ENCODE measurements at places on chromosomes 4 and X.

DNA sequence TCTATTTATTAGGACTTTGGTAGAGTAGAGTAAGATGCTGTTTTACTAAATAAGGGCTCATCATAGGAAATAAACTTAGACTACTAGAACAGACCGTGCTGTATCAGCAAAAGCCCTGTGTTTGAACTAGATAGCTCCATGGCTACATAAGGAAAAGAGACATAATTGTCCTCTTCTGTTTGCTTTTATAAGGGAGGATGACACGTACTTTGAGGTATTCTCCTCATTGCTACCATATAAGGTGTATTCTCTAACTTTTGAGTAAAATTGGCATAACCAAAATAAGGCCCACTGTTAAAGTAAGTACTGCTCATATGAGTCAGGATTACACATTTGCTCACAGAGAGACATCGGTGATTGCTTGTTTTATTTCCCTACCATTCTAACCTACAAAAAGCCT, 64.3 kb downstream of the PDLIM5 start:
- peak; percentile 98 for DNase-seq

- no peak for DNase-seq
Observed at GRCh38 chr4:81343046-81343445, 128.0 kb upstream of the PRKG2 start.

GRCh38 chr4:147944249-147944648, 212.4 kb downstream of the ARHGAP10 start:
- no peak for DNase-seq

DNA sequence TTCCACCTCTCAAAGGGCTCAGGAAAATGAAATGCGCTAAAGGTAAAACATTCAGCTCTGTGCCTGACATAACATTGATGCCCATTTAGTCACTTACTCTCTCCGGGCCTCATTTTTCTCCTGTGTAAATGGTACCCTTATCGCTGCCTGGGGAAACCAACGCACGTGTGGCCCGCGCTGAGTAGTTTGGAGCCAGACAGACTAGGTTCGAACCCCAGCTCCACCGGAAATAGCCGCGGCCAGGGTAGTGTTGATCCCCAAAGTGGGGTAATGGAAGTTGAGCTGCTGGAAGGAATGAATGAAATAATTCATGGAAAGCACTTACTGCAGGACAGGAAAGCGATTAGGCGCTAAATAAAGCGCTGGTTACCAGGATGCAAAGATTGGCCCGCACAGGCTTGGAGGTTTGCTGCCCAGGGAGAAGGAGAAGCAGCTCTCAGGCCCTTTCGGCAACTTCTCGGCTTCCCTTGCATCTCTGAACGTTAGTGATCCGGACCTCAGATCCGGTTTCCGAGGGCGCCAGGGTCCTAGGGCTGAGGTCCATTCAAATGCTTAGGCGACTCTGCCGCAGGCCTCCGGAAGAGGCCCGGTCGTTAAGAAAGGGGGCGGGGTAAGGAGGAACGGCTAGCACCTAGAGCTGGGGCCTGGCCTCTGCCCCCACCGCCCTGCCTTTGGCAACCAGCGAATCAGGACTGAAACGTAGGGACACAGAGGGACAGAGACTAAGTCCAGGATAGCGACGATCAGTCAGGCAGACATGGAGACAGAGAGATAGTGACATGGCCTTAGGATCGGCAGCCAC, 13.3 kb downstream of the NKX3-2 start:
- DNase-seq, result no peak

GRCh38 chr4:106238820-106239420, 77.1 kb downstream of the TBCK start:
- DNase-seq, result peak; percentile 56

DNA sequence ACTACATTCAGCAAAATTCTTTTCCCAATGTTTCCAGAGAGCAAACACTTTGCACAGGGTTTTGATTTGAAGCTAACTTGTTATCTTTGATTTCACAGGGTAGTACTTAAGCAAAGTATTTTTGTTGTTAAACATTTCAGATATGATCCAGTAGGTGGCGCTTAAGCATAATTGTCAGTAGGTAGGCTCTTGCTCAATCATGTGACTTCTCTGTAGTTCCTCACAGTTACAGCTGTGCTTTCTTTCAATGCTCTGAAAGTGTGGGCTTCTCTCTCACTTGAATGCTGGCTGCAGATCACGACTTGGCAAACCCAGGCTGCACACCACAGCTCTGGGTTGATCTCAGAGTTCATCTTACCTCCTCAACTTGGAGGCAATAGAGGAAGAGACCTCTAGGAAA, 1016.5 kb downstream of the SH3BGRL start:
- DNase-seq, result peak; percentile 10

- no peak for DNase-seq
Observed at GRCh38 chr4:163505374-163505773, 10.9 kb downstream of the TMA16 start.

DNA sequence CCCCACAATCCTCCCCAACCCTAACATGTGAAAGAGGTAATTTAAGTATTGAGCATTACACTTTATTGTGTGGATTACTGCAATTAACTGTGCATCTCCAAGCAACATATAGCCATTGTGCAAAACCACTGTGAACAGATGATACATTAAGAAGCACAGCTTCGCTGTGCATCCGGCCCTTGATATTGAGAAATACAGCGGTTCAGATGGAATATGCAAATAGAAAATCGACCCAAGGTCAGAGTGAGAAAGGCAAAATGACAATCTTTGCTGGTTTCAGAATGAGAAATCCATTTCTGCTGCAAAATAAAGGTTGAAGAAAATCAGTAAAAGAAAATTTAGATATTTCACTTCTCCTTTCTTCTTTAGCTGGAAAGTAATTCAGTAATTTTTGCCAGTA, 805.9 kb upstream of the GRID2 start:
- DNase-seq, result no peak

DNA sequence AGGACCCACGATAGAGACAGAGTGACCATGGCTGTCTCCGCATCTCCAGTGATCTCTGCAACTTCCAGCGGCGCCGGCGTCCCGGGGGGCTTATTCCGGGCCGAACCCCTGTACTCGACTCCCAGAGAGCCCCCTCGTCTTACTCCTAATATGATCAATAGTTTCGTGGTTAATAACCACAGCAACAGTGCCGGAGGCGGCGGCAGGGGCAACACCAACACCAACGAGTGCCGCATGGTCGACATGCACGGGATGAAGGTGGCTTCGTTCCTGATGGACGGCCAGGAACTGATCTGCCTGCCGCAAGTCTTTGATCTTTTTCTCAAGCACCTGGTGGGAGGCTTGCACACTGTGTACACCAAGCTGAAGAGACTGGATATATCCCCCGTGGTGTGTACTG, 343 bp downstream of the DACH2 start:
- DNase-seq, result no peak

DNA sequence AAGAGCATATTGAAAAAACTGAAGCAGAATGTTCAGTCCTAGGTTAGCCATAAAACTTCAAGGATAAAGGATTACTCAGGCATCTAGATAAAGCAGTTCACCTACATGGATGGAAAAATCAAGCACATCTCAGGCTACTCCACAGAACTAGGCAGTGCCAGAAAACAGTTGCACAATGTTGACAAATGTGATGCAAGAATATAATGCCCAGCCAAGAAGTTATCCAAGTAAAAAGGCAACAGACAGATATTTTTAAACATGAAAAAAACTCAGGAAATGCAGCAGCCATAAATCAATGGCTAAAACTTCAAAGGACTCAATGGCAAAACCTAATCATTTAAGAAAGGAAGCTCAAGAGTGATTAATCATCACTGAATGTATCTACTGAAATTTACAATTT, 456.0 kb upstream of the FAM241A start:
- peak; percentile 1 for DNase-seq

DNA sequence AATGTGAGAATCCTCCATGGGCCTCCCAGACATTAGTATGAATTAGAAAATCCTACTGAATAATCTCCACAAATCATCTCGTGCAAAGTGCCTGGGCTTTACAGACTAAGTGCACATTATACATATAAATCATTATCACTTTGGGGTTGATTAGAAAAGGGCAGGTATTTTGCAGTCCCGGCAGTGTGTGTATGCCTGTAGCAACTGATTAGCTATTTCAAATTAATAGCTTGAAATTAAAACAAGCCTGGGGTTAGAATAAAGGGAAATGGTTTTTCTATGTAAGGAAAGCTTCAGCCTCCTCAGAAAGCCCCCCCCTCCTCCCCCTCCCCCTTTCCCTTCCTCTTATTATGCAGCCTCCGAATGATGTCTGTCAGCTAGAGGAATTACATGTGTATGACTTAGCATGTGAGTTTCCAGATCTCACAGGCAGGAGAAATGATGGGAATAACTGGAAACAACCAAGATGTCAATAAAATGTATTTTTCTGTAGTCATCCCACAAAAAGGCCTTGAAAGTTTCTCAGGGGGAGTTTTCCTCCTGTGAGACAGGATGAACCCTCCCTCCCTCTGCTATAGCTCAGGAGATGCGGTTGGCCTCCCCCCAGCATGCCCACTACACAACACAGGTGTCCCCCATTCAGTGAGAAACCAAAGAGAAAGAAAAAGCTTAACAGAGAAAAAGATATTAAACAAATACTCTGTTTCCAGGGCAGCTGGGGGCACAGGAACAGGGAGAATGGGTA, 41.2 kb upstream of the RASGEF1B start:
- DNase-seq, result no peak

GRCh38 chrX:41827886-41828285, 95.5 kb downstream of the CASK start:
- peak; percentile 70 for DNase-seq

DNA sequence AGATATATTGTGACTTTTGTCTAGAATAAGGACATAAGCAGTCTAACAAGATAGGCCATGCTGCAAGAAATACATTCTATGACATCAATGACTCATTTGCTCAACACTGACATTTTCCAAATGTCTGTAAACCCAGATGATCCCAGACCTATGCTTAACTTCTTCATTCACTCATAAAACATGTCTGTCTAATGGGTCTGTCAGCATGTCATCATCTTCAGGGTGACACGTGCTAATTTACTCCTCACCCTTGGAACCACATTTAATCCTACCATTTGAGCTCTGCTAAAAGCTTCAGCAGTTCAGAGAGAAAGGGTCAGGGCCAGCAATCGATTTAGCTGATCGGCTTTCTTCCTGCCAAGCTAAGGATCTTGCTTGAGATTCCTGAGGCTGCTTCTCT, 109.4 kb upstream of the MAP3K15 start:
- peak; percentile 61 for DNase-seq

DNA sequence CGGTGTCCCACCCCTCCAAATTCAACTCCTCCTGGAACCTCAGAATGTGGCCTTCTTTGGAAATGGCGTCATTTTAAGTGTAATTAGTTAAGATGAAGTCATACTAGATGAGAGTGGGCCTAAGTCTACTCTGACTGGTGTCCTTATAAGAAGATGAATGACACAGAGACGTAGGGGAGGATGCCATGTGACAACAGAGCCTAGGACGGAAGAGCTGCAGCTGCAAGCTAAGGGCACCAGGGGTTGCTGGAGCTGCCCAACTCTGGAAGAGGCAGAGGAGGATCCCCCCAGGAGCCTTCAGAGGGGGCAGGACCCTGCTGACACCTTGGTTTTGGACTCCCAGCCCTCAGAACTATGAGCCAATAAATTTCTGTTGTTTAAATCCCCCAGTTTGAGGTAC, 115.1 kb downstream of the STK32B start:
- DNase-seq, result peak; percentile 48

DNA sequence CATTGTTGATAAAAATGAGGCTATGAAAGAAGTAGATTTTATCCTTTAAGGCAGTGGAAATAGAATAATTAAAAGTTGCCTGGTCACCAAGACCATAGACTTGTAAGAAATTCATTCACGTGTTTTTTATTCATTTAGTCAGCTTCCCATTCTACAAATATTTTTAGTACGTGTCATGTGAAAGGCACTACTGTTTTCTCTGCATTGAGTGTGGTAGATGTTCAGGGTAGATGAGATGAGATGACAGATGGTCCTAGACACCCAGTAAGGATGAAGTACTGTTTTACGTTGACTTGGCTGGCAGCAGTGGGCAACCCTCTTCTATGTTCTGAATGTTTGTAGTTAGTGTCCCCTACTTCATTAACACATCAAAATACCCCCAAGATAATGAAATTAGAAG, 228.1 kb downstream of the ARHGAP24 start:
- DNase-seq, result peak; percentile 65

GRCh38 chr4:66212489-66212888, 542.2 kb upstream of the EPHA5 start:
- no peak for DNase-seq

DNA sequence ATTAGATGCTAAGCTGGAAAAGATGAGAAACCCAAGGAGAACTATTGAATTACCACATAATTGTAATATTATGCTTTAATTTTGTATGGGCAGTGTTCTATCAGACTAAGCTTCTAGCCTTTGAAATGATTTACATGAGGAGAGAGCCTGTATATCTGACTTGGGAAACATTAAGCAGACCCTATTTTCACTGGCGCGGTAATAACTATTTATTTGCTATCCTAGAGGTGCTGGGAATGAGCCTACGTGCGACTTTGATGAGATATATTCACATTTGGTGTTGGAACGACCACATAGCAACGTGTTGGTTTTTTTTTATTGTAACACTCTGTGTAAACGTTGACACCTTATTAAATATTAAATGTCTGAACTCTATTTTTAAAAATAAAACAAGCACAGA, 80.5 kb downstream of the CLCN4 start:
- DNase-seq, result no peak

GRCh38 chrX:17869580-17869979, 8.5 kb upstream of the RAI2 start:
- DNase-seq, result no peak

DNA sequence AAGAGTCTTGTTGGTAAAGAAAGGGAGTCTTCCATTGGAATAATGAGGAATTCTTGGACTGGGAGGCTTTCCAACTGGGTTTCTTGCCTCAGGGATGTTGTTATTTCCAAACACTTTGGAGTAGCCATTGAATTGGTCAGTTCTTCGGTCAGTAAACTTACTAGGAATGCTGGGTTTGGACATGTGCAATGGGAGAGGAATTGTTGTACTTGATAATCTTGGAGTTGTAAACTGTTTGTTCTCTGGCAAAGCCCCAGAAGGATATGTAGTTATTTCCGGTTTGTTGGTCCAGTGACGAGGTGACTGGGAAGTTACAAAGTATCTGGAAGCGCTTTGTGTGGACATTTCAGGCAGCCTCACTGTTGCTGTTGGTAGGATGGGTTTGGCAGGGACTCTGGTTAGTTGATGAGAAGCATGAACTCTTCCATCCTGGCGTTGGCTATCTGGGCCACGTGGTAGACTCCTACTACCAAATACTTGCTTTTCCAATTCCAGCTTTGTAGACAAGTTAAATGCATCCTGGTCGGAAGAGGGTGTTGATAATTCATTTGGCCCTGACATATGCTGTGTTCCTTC, 25.9 kb downstream of the MXRA5 start:
- DNase-seq, result no peak

DNA sequence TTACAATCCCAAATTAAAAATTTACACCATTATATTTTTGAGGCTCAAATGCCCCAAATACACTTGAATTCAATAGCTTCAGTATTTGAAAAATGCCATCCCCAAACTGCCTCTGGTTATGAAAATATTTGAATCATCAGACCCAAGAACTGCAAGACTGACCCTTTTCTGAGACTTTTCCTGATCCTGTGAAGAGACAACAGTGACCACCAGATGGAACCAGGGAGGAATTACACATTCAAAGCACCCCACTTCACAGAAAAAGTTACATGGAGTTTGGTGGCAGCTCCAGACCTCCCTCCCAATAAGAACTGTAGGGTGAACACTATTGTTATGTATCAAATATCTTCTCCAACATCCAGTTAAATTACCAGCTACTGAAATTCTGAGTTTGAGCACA, 44.0 kb upstream of the SCD5 start:
- DNase-seq, result peak; percentile 16

Measured in fibroblast of skin of back (primary cell).